ENCODE measurements at places on chromosomes 1 and 21.

DNA sequence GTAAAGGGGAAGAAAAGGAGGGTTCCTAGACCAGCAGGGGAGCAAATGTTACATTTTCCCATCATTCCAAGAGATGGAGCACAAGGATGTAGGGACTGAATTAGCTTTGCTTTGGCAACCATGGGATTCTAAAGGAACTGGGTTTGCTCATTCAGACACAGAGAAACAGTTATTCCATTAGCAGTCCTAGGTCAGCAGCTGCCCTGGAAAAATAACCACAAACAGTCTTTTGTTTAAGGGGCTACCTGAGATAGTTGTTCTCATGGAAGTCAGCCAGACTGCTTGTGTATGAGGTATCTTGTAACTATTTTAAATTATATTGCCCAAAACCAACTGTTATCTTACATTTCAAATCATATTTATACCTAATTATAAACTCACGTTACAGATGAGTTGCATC is 58.4 kb upstream of the VCAM1 start:
- no peak for DNase-seq

DNA sequence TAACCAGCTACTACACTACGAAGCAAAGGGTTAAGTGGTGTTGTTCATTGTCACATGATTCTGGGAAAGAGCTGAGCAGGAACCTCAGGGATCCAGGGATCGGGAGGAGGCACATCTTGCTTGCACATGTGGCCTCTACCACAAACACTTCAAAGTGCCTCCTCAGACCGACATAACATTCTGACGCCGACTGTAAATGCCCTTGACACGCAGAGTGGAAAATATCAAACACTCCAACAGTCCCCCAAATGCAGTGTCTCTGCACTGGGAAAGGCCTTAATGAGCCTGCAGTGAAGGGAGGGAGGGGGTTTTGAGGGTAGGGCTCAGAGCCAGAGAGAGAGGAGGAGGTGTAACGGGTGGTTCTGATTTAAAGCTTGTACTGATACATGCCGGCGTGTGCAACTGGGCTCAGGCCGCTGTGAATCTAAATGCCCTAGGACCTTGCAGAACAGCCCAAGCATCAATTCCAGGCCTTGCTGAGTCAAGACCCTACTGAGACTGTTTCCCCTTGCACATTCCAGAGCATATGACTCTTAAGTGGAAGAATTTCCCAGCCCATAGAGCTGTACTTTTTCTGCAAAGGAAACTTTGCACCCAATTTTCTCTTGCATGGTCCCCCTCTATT is 163.7 kb downstream of the NTMT2 start:
- DNase-seq: no peak

- no peak for DNase-seq
Observed at GRCh38 chr1:22553991-22554522, 9.2 kb upstream of the EPHA8 start.

GRCh38 chr1:8889925-8890785 is 11.7 kb upstream of the ENO1 start:
- DNase-seq: no peak

GRCh38 chr1:104195395-104195794 is 445.7 kb downstream of the AMY1C start:
- no peak for DNase-seq

DNA sequence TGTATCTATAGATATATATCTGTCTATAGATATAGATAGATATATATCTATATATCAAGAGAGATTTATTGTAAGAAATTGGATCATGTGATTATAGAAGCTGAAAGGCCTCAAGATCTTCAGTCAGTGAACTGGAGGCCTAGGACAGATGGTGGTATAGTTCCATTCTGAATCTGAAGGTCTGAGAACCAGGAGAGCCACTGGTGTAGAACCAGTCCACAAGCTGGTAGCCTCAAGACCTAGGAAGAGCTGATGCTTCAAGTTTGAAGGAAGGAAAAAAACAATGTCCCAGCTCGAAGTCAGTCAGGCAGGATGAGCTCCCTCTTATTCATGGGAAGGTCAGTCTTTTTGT is 213.2 kb upstream of the JUN start:
- DNase-seq: no peak

- no peak for DNase-seq
Observed at GRCh38 chr1:180193141-180194047, 36.7 kb upstream of the LHX4 start.

- no peak for DNase-seq
Observed at GRCh38 chr1:3483380-3483779, 28.9 kb downstream of the ARHGEF16 start.

- DNase-seq: no peak
Observed at GRCh38 chr1:86862920-86863319, 51.0 kb downstream of the SELENOF start.

DNA sequence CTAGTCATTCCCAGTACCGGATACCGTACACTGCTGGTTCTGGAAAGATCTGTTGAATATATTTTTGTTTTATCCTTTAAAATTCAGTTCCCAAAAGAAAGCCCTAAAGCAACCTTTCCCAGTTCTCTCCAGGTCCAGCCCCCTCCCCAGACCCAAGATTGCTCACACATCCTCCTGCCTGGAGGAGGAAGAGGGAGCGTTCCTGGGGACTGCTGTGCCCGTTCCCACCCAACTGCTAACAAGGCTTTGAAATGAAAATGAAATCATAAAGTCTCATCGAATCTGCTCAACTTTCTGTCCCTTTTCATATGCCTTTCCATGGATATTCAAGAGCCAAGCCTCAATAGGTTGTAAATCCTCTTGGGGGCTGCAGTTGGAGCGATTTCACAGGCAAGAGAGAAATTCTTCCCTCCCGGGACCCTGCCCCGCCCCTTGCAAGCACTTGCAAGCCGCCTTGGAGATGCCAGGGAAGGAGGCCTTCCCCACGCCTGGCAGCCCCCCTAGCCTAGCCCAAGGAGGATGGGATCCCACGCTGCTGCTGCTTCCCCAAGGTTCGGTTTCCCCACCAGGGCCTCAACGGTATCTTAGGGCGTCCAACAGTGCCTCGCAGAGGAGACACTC is 113.2 kb upstream of the CACHD1 start:
- no peak for DNase-seq

DNA sequence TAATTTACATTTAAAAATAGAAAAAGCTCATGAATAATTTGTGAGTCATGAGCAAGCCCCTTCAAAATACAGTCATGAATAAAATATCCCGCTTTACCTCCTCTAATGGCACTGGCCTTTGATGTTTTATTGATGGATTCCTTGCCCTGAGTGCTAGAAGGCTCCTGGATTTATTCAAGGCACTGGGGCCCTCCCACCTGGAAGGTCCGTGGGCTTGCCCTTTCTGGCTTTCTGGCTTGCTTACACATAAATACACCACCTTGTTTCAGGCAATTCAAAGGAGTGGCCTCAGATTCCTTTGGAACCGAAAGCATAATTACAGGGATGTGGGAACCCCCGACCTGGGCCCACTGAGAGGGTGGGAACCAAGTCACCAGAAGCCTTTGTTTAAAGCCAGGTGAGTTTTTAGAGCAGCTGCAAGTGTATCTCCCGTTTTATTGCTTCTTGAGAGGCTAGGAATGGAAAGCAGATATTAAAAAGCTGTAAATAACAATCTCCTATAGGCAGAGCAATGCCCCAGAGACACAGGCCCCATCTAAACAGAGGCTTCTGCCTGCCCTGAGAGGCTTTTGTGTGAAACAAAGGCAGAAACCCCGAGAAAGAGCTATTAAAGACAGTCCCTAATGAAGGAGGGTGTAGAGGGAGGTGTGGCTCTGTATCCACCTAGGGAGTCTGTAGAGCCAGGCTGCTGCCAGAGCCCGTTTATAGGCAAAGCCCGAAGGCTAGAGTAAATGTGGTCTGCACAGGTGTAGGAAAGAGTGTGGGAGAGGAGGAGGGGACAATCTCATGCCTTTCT is 126.4 kb downstream of the FAM78B start:
- DNase-seq: no peak

DNA sequence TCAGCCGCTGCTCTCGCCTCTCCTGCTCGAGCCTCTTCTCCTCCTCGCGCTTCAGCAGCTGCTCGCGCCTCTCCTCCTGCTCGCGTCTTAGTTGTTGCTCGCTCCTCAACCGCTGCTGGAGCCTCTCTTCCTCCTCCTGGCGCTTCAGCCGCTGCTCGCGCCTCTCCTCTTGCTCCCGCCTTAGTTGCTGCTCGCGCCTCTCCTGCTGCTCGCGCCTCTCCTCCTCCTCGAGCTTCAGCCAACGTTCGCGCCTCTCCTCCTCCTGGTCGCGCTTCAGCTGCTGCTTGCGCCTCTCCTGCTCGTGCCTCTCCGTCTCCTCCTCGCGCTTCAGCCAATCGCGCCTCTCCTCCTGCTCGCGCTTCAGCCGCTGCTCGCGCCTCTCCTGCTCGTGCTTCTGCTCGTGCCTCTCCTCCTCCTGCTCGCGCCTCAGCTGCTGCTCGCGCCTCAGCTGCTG is 3.7 kb downstream of the TCHH start:
- no peak for DNase-seq

- DNase-seq: peak; percentile 52
Observed at GRCh38 chr1:231584117-231584516, 42.5 kb upstream of the DISC1 start.

- DNase-seq: peak; percentile 73
Observed at GRCh38 chr1:246320286-246320685, 186.8 kb downstream of the SMYD3 start.

DNA sequence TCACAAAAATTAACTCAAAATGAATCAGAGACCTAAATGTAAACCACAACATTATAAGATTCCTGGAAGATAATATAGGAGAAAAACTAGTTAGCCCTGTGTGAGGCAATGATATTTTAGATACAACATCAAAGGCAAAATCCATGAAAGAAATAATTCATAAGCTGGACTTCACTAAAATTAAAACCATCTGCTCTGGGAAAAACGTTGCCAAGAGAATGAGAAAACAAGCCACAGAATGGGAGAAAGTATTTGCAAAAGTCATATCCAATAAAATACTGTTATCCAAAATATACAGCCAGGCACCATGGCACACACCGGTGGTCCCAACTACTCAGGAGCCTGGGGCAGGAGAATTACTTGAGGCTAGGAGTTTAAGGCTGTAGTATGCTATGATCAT is 70.3 kb downstream of the SYF2 start:
- no peak for DNase-seq

- no peak for DNase-seq
Observed at GRCh38 chr1:32111789-32112188, 3.9 kb downstream of the KPNA6 start.

DNA sequence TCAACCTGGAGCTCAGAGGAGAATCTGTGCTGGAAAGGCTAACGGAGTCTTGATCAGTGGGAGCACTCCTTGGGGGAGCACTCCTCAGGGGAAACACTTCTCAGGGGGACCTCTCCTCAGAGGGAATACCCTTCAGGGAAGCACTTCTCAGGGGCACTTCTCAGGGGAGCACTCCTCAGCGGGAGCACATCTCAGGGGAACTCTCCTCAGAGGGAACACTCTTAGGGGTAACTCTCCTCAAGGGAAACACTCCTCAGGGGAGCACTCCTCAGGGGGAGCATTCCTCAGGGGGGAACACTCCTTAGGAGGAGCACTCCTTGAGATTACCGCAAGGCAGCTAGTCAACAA is 41.2 kb downstream of the CD2 start:
- DNase-seq: no peak

DNA sequence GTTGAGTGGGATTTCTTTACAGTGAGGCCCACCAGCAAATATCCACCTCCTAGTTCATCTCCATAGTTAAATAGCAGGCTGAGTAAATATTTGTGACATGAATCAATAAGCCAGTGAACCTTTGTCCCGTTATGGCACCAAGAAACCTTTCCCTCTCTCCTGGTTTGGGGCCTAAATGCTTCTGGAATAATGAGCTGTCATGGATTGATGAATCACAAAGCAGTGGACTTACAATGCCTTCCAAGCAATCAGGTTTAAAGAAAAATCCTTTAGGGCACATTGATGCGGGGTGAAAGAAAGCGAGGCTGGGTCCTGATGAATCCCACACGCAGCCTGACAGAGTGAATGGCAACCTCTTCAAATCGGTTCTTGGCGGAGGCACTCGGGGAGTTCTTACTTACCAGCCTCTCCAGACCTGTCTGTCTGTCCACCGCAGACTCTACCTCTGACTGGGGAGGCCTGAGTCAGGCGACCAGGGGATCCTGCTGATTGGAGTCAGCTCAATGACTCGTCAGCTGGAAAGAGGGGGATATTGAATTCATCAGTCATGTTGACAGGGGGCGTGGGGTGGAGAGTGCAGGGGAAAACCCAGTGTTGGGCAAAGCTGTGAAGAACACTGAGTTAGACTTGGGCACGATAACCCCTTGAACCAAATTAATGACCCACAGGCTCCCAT is 247.3 kb downstream of the PLPP3 start:
- peak; percentile 1 for DNase-seq

- no peak for DNase-seq
Observed at GRCh38 chr1:153374071-153374470, 1.4 kb downstream of the S100A12 start.

- no peak for DNase-seq
Observed at GRCh38 chr1:174022976-174023277, 770 bp upstream of the RC3H1 start.

- DNase-seq: peak; percentile 58
Observed at GRCh38 chr1:202343652-202344349, 2.1 kb upstream of the UBE2T start.

- DNase-seq: no peak
Observed at GRCh38 chr21:31186916-31187315, 148.6 kb upstream of the KRTAP19-8 start.

DNA sequence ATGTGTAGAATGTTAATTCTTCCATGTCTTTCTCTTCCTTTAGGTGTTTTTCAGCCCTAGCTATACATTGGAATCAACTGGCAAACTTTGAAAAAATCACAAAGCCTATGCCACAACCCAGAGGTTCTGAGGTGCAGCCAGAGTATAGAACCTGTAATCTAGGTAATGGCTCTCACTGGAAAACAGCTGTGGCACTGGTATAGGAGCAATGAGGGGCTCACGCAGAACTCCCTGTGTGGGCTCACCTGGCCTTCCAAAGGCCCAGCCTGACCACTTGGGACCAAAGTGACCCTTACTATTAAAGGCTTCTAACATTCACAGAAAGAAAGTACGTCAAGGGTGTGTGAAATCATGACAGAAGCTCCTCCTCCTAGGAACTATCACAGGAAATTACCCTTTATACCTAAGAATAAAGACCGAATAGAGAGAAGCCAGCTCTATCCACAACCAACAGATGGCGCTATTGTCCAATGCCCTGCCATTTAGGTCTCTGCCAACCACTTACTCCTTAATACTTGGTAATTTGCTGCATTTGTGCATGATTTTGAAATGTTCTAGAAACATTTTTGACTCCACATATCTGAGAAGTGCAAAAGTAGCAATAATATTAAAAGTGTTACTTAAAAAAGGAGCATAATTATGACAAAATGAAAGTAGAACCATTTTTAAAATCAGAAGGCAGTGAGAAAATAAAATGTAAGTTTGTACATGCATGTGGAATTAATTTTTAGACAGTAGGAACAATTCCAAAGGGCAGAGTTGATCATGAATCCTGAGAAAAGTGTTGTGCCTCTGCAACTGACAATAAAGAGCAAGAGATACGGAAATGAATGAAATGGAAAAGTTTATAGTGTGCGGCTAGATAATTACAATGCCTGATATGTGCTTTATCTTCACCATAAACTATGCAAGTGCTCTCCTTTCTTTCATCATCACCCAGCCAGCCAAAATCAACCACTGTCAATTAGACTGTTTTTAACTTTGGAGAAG is 93.1 kb upstream of the HAO2 start:
- peak; percentile 57 for DNase-seq

GRCh38 chr1:207941665-207942064 is 30.7 kb upstream of the CD34 start:
- no peak for DNase-seq
